ENCODE measurements at places on chromosomes 11 and 22. TPM values are rescaled to one million over a fixed set of nuclear protein-coding genes. Genes with fewer than 3 reads are reported as not detected.

DNA sequence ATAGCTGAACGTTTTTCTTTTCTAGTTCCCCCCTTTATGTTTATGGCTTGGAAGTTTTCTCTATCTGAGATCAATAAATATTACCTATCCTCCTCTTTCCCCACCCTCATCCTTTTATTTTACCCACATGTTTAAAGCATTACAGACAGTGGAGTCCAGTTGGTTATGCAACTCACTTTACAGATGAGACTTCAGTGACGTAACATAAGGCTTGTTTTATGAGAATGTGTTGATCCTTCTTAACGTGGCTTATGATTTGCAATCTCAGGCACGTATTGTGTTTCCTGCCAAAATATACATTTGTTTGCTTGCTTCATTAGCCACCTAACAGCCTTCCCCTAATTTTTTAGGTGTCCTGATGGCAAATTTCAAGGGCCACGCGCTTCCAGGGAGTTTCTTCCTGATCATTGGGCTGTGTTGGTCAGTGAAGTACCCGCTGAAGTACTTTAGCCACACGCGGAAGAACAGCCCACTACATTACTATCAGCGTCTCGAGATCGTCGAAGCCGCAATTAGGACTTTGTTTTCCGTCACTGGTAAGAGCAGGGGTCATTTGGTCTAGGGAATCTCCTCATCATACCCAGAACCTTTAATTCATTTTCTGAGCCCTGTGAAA lies 36.6 kb downstream of the TMEM45B start:
- DNase-seq, result no peak

GRCh38 chr11:57798905-57799559 lies 37.4 kb downstream of the CTNND1 start:
- no peak for DNase-seq

CPSF7 gene
- total RNA-seq, result 142 TPM

CCDC157 gene
- 2.6 TPM for total RNA-seq
